Cortex of kidney (tissue), 1 donor: ENCODE measurements at places on chromosomes 2 and 18.

DNA sequence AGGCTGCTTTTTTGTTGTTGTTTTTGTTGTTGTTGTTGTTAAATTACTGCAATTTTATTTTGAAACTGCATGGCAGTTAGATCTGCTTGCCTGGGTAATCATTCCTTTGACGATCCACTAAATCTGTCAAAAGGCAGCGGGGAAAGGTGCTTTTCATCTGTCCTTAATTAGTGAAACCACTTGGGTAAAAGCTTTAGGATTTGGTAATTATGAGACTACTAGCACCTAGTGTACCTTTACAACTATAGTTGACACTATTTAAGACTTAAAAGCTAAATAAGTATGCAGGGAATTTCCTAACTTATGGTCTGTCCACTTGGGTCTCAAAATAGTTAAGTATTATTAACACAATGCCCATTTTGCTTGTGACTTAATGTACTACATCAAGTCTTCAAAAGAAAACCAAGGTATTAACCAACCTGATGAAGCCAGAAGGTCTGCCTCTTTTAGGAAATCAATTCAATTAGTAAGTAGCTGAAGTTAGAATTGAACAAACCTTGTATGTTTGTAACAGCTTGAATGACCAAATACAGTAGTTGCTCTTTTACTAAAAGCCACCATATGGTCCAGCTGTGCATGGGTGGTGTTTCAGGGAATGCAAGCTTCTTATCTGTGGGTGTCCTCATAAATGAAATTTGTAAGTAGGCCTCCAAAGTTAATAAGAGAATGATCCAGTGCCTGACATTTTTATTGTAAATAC lies 44.8 kb downstream of the NAB1 start:
- no peak for DNase-seq

DNA sequence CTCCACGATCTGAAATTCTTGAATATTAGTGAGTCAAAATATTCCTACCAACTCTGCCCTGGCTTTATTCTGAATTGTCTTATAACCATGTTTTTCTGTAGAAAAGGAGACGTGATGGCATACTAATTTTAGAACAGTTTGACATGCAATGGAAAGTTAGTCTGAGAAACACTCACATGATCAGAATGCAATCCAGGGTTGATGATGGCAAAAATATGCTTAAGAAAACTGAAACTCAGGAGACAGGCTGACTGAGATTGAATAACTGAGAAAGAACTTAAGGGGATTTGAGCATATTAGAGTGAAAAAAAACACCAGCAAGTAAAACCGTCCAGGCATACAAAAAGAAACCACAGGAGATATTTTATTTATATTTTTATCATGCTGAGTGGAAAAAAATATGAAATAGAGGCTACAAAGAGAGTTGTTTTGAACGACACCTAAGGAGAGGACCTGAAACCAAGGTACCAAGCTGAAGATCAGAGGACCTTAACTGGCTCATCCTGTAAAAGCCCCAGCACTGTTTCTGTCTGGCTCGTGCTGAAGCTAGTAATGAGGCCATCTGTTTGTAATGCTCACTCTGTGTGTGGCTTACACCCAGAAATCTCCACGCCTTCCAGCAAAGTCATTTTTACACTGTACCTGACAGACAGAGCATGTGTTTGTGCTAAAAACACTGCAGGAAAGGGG lies 437.2 kb upstream of the PKDCC start:
- no peak for DNase-seq

GRCh38 chr2:108399479-108399878 lies 21.7 kb downstream of the SULT1C4 start:
- DNase-seq, result no peak

- no peak for DNase-seq
Observed at GRCh38 chr2:84055816-84056215, 403.3 kb downstream of the SUCLG1 start.

- DNase-seq, result no peak
Observed at GRCh38 chr2:43421194-43421593, 174.6 kb downstream of the THADA start.

GRCh38 chr2:171309455-171310286 lies 124.1 kb downstream of the METTL8 start:
- DNase-seq, result no peak

DNA sequence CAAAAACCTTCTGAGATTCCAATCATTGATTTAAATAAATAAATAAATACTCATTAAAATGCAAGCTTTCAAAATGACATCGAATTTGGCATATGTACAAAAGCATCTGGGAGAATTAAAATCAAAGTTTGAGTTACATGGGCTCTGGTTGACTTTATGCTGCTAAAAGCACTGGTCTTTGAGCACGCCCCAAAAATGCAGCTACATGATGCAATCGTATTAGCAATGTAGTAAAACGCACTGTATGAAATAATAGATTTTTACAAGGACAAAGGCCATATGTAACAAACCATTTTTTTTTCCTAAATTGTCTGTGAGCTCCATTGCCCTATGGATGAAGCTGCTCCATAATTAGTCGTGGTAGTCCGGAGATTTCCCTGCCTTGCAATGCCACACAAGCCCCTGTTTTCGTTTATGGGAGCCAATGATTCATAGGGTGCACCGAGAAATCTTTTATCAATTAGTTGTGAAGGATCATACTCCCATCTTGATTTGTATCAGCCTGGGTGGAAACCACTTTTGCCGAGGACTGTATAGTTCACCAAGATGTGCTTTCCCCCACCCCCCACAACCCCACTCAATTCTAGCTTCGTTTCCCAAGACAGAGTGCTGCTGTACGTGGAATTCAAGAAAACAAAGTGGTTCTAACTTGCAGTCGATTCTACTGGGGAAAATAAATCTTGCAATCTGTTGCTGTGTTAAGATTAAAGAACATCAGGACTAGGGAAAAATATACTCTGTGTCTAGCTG lies 268.4 kb downstream of the IRS1 start:
- DNase-seq, result no peak

GRCh38 chr2:86584151-86584913 lies 21.1 kb upstream of the CHMP3 start:
- DNase-seq, result no peak

DNA sequence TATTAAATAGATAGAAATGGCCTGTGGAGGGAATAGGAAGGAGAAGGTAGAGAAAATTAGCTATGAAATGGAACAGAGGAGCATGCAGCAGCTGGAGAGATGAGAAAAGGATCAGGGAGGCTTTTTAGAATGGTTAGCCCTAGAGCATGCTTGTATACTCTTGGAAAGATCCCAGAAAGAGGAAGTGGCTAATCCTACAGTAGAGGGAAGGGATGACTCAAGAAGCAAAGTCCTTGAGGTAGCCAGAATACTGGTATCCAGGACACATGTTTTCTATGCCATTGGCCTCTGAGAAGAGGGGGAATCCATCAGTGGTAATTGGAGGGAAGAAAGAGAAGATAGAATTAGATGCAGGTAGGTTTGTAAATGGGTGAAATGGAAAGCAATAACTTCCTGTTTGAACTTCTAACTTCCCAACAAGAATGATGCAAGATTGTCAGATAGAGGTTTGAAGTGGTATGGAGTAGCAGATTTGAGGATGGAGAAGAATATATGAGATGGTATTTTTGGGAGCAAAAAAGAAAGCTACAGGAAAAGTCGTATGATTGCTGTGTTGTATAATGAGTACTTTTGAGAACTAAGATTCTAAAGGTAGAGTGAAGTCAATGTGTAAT lies 17.1 kb upstream of the OSBPL6 start:
- DNase-seq, result no peak

DNA sequence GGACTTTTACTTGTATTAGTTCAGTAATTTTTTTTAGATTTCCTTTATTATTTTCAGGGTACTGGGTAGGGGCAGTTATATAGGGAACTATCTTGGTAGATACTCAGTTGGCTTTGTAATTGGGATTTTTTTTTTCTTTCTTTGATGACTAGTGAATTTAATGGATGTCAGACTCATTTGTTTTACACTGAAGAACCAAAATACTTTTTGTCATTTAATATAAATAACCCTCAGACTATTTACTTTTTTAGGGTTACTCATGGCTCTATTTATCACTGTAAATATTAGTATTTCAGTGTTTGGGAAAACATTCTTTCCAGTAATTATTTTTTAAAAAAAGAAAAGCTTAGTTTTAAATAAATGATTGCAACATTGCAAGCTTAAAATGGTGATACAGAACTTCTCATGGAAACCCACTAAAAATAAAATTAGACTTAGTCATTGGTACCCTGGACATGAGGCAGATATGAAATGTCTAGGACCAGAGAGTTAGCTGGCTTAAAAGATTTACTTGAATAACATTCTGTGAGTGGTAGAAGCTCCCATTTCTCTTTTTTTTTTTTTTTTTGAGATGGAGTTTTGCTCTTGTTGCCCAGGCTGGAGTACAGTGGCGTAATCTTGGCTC lies 74.4 kb upstream of the CYP20A1 start:
- no peak for DNase-seq

GRCh38 chr2:120552800-120553481 lies 182.7 kb upstream of the GLI2 start:
- DNase-seq, result no peak
